ENCODE measurements at places on chromosomes 13 and 19. TPM values are rescaled to one million over a fixed set of nuclear protein-coding genes. Genes with fewer than 3 reads are reported as not detected.

CASP14 gene
- total RNA-seq: not detected

CEACAM19 gene
- total RNA-seq: 5.3 TPM

ZNF274 gene
- 43.8 TPM for total RNA-seq

GGN gene
- 0.94 TPM for total RNA-seq

ZNF441 gene
- total RNA-seq: 48.8 TPM

PPP2R1A gene
- total RNA-seq: 286 TPM

NTN5 gene
- not detected for total RNA-seq

LIM2 gene
- not detected for total RNA-seq

TEX29 gene
- total RNA-seq: not detected

CBY2 gene
- not detected for total RNA-seq

LILRB4 gene
- total RNA-seq: 0.94 TPM

PKN1 gene
- total RNA-seq: 82.3 TPM

ZNF471 gene
- 48.5 TPM for total RNA-seq

CEACAM18 gene
- not detected for total RNA-seq

ADGRE2 gene
- 0.31 TPM for total RNA-seq

PRR12 gene
- total RNA-seq: 15.3 TPM

BORCS8 gene
- total RNA-seq: 21.9 TPM

ZNF98 gene
- total RNA-seq: 4.7 TPM

SRRM5 gene
- not detected for total RNA-seq

EMC10 gene
- total RNA-seq: 51.3 TPM

SWSAP1 gene
- total RNA-seq: 0.94 TPM

KIR2DL1 gene
- total RNA-seq: not detected

RDH8 gene
- not detected for total RNA-seq

IGFL2 gene
- 2.2 TPM for total RNA-seq

KLK11 gene
- total RNA-seq: not detected

KCNC3 gene
- 5.9 TPM for total RNA-seq

FSD1 gene
- 53.2 TPM for total RNA-seq

C2CD4C gene
- total RNA-seq: 14.7 TPM

WDR62 gene
- total RNA-seq: 3.1 TPM

POLR2I gene
- total RNA-seq: 69.2 TPM

SMIM17 gene
- total RNA-seq: 11.9 TPM

ZNF581 gene
- total RNA-seq: 10.3 TPM

B3GNT3 gene
- not detected for total RNA-seq

CNFN gene
- total RNA-seq: not detected

ZNF442 gene
- total RNA-seq: 6.6 TPM

KLK14 gene
- total RNA-seq: 0.63 TPM

DAND5 gene
- not detected for total RNA-seq

IGFL3 gene
- not detected for total RNA-seq

SLC25A30 gene
- total RNA-seq: 8.5 TPM

TMEM272 gene
- total RNA-seq: 1.9 TPM

GPR12 gene
- 44.1 TPM for total RNA-seq

ARL11 gene
- not detected for total RNA-seq

SELENOV gene
- total RNA-seq: not detected

ZNF709 gene
- 32.6 TPM for total RNA-seq

NLRP12 gene
- not detected for total RNA-seq

SOX1 gene
- 15.7 TPM for total RNA-seq

DKKL1 gene
- 1.9 TPM for total RNA-seq

OR7D2 gene
- total RNA-seq: not detected

SBK2 gene
- total RNA-seq: not detected

CDC42EP5 gene
- total RNA-seq: not detected

SIGLEC5 gene
- not detected for total RNA-seq

KIR2DL4 gene
- total RNA-seq: not detected

SLC17A7 gene
- total RNA-seq: 36.6 TPM

Data from parietal lobe (tissue), 2 donors.